Left ventricle myocardium inferior (tissue), 1 donor: ENCODE measurements at places on chromosomes 4 and X. TPM values are rescaled to one million over a fixed set of nuclear protein-coding genes. Genes with fewer than 3 reads are reported as not detected.

GRCh38 chr4:73161527-73162185, 92.1 kb upstream of the COX18 start:
- H3K4me3 ChIP-seq: no peak overlapping the region
- no peak for DNase-seq
- peaks cover 33% of the 10 kb centered on the region for H3K36me3 ChIP-seq
- H3K27ac ChIP-seq: peak overlapping the region; percentile 52

DNA sequence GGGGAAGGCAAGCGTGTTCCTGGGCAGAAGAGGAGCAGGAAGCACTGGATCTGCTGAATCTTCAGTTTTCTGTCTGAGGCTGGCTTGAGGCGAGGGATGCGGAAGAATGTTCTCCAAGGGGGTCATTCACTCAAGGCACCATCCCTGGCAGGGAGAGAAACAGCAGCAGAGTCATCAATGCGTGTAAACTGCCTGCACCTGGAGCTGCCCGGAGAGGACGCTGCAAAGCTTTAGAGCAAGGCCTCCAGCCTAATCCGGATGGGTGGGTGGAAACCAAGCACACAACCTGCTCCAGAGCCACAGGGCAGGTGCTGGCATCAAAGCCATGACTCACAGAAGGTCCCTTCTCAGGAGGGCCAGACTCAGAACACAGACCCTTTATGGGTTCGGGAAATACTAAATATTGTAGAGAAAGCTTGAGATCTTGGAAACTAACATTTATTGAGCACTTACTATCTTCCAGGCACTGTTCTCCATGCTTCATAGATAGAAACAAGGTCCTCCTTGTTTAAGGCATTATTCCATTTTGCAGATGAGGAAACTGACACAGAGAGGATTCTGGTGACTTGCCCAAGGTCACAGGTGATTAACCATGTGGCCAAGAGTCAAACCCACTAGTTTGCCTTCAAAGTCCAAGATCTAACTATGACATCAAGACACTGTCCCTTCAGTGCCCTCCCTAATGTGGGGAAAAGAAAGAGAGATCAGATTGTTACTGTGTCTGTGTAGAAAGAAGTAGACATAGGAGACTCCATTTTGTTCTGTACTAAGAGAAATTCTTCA, 7.7 kb downstream of the PROM1 start:
- peaks cover 25% of the 10 kb centered on the region for H3K27me3 ChIP-seq
- no peak for DNase-seq
- peaks cover 9% of the 10 kb centered on the region for H3K4me1 ChIP-seq
- no peak overlapping the region for H3K4me3 ChIP-seq
- H3K36me3 ChIP-seq: no peaks in the 10 kb centered on the region

- H3K36me3 ChIP-seq: no peaks in the 10 kb centered on the region
- no peaks in the 10 kb centered on the region for H3K27me3 ChIP-seq
- no peak overlapping the region for H3K4me3 ChIP-seq
- no peak overlapping the region for H3K27ac ChIP-seq
- no peaks in the 10 kb centered on the region for H3K4me1 ChIP-seq
- no peak for DNase-seq
These were observed 455.2 kb downstream of the PCDH7 start for GRCh38 chr4:31175242-31175910.

- peak overlapping the region; percentile 87 for H3K27ac ChIP-seq
- no peaks in the 10 kb centered on the region for H3K27me3 ChIP-seq
- H3K4me3 ChIP-seq: peak overlapping the region; percentile 80
- no peaks in the 10 kb centered on the region for H3K36me3 ChIP-seq
These were observed 966 bp downstream of the PDGFC start for GRCh38 chr4:156970501-156971164.

- no peaks in the 10 kb centered on the region for H3K36me3 ChIP-seq
- peaks cover 17% of the 10 kb centered on the region for H3K27me3 ChIP-seq
- no peaks in the 10 kb centered on the region for H3K4me1 ChIP-seq
- DNase-seq: no peak
These were observed 123.5 kb downstream of the DCHS2 start for GRCh38 chr4:154368060-154368459.

DNA sequence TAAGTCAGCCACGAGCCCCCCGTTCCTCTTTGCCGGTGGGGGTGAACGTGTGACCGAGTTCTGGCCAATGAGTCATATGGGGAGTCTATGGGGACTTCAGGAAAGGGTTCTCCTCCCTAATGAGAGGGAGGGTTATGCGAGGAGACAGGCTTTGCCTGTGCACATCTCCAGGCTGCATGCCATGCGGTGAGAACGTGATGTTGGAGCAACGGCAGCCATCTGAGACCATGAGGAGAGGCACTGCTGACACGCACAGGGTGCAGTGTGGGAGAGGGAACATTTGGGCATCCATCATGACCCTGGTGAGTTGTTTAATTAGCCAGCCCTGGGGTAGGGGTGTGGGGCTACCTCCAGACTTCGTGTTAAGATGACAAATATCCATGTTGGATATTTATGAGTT, 55.8 kb downstream of the ABLIM2 start:
- no peaks in the 10 kb centered on the region for H3K36me3 ChIP-seq
- H3K4me1 ChIP-seq: peaks cover 27% of the 10 kb centered on the region
- no peak overlapping the region for H3K4me3 ChIP-seq
- no peak overlapping the region for H3K27ac ChIP-seq

DNA sequence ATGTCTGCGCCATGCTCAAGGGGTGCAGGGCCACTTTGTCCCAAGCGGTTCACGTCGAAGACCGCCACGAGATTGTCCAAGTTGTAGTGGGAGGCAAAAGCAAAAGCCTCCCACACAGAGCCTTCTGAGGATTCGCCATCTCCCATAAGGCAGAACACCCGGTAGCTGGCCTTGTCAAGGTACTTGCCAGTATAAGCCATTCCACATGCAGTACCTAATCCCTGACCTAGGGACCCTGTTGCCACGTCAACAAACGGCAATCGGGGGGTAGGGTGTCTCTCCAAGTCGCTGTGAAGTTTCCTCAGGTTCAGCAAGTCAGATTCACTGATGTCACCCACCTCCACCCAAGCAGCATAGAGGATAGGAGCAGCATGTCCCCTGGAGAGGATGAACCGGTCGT, 424 bp downstream of the TKTL2 start:
- no peak for DNase-seq
- no peak overlapping the region for H3K4me3 ChIP-seq
- H3K4me1 ChIP-seq: no peaks in the 10 kb centered on the region
- no peaks in the 10 kb centered on the region for H3K27me3 ChIP-seq
- no peak overlapping the region for H3K27ac ChIP-seq

DNA sequence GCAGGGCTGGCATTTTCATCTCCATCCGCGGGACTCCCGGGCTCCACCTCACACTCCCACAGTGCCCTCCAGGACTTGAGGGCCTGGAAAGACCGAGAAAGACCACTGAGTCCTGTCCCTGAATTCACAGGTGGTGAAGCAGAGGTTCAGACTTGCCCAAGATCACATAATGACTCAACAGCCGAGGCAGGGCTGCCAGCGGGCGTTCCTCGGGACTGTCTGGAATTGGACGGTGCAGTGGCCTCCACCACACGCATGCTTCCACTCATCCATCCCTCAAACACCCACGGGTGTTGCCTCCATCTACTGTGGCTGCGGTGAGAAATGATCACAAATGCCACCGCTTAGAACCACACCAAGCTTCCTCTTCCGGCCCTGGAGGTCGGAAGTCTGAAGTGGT, 6.9 kb upstream of the ADRA2C start:
- H3K4me1 ChIP-seq: peaks cover 5% of the 10 kb centered on the region
- no peak for DNase-seq
- H3K4me3 ChIP-seq: no peak overlapping the region
- H3K27ac ChIP-seq: no peak overlapping the region

DNA sequence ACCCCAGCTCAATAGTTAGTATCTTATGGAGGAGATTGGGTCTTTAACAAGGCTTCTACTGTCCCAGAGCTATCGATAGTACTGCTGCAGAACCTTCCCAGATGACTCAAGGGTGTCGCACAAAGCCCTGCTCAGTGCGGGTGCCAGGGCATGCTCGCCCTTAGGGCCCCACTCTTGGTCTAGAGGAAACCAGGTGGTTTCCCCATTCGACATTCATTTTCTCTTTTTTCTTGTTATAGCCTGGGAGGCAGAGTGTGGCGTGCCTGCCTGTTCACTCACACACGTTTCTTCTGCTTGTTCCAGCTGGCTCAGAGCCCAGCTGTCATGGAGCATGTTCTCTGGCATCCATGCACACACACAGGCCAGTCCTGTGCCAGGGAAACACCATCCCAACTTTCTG, 144.5 kb downstream of the SMIM20 start:
- no peaks in the 10 kb centered on the region for H3K27me3 ChIP-seq
- H3K4me1 ChIP-seq: peaks cover 3% of the 10 kb centered on the region
- DNase-seq: no peak
- no peak overlapping the region for H3K27ac ChIP-seq
- no peak overlapping the region for H3K4me3 ChIP-seq

Gene FRAS1
- 1.4 TPM for total RNA-seq

Gene GYPB
- total RNA-seq: not detected

Gene SSR4
- 123 TPM for total RNA-seq

Gene PLXNA3
- total RNA-seq: 16.6 TPM

Gene CFAP47
- not detected for total RNA-seq

Gene RCHY1
- 42.6 TPM for total RNA-seq

Gene KIT
- total RNA-seq: 1.2 TPM

Gene POU3F4
- total RNA-seq: not detected
